Fibroblast of skin of right quadriceps (primary cell): ENCODE measurements at places on chromosomes 13 and 19.
A peak's percentile ranks its signal among the peaks of the same experiment; 100 is the strongest.

DNA sequence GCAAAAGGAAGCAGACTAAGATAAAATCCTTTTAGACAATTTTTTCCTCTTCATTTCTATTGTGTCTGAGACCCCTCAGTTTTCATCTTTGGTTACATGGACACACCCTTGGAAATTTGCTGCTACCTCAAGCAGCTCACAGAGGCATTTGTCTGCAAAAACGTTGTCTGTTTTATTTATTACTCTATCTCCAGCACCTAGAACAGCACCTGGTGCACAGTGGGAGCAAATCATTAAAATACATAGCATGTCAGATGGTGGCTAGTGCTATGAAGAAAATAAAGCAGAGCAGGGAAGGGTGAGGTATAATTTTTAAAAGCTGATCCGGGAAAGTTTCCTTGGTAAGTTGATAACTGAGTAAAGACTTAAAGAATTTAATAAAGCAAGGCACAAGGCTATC lies 14.3 kb upstream of the FAM124A start:
- DNase-seq, result no peak

DNA sequence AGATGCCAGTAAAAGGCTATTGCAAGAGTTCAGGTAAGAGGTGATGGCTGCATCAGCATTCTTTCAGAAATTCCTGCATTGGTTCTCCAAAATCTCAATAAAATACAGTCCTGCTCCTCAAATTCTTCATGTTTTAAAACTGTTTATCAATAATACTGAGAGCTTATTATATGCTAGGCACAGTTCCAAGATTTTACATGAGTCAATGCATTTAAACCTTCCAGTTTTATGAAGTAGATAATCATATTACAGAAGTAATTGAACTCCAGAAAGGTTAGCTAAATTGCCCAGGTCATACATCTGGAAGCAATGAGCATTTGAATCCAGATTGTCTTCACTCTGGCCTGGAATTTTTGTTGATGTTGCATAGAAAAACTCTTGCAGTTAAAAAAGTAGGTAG lies 282.9 kb upstream of the SLITRK6 start:
- DNase-seq, result no peak

GRCh38 chr13:108924134-108924533 lies 294.7 kb downstream of the MYO16 start:
- no peak for DNase-seq

DNA sequence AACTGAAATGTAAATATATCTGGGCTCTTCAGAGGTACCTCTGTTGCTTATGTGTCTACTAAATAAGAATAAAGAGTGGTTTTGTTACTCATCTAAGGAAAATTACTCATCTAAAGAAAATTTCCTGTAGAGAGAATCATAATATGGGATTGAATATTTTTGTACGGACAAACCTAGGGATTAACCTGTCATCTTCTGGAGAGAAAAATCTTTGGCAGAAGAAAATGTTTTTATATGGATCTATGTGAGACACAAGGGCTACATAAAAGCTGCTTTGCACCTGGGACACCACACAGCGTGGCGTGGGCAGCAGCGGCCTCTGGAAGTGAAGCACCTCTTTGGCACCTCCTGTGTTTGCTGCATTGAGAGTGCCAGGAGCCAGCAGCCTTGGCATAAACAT lies 242.9 kb upstream of the DACH1 start:
- DNase-seq, result peak; percentile 18

- DNase-seq, result no peak
Measured at GRCh38 chr13:40340368-40341095, 325.9 kb downstream of the FOXO1 start.

DNA sequence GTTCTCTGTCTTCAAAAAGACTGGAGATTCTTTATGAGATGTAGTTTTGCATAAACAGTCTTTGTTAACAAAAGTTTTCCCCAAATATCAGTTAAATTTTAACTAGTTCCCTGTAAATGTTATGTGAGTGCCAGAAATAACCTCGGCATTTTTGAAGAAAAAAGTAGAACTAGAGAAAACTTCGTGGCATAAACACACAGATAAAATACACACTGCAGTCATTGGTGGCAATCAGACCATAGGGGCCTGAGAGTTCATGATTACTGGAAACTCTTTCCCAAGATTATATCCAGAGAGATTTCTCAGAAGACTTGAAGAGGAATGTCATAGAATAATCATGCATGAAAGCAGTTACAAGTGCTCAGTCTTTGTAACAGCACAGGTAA lies 190.0 kb downstream of the MZT1 start:
- no peak for DNase-seq

GRCh38 chr13:50365408-50366391 lies 350.5 kb downstream of the KCNRG start:
- no peak for DNase-seq

- no peak for DNase-seq
Measured at GRCh38 chr13:21942061-21942460, 271.2 kb downstream of the FGF9 start.

- DNase-seq, result no peak
Measured at GRCh38 chr13:36696410-36697010, 22.7 kb downstream of the SERTM1 start.

- DNase-seq, result no peak
Measured at GRCh38 chr13:57633141-57633949, 1.8 kb downstream of the PCDH17 start.

- no peak for DNase-seq
Measured at GRCh38 chr13:99351772-99352171, 44.6 kb upstream of the GPR183 start.

GRCh38 chr13:69619651-69620050 lies 488.0 kb upstream of the ATXN8OS start:
- DNase-seq, result no peak

GRCh38 chr13:85249151-85249550 lies 550.1 kb downstream of the SLITRK6 start:
- no peak for DNase-seq

DNA sequence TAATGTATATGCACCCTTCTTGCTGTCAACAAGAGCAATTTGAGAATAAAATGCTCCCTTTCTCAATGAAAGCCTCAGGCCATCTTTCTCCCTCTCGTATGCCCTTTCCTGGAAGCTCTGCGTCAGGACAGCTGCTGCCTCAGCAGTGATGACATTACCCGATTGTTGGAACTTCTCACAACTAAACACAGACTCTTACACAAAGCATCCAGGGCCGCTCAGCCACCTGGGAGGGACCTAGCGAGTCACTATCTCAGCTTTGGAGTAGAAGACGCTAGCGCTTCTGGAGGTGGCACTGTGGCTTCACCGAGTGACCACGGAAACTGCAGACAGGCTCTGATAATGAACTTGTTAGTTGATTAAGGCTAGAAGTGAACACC lies 153.2 kb upstream of the SOX1 start:
- no peak for DNase-seq

DNA sequence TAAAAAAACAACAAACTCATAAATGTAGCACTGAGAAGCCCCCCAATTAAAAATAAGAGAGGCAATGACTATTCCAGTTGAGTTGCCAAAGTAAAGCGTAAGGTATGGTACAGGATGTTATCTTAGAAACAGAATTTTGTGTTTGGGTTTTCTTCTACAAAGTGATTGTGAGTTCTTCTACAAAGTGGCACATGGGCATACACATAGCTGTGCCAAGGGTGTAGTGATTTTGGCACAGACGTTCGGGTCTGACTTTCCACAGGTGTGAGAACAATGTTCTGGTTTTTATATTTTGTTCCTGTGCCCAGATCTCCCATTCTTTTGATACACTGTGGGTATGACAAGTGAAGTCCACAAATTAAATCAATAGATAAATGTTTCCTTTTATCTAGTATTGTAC lies 190.1 kb upstream of the CSNK1A1L start:
- DNase-seq, result no peak

GRCh38 chr13:89577301-89577700 lies 1770.2 kb upstream of the MIR17HG start:
- DNase-seq, result no peak

- DNase-seq, result no peak
Measured at GRCh38 chr19:21604351-21604926, 99.0 kb downstream of the ZNF429 start.

GRCh38 chr19:30310602-30311263 lies 61.5 kb upstream of the ZNF536 start:
- no peak for DNase-seq

DNA sequence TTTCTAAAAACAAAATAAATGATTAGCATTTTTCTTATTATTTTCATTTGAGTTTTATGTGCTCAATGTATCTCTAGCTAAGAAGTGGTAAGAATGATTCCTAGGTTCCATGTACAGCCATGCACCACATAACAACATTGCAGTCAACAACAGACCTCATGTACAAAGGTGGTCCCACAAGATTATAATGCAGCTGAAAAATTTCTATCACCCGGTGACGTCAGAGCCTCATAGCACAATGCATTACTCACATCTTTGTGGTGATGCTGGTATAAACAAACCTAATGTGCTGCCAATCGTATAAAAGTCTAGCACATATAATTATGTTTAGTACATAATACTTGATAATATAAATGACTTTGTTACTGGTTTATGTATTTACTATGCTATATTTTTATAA lies 120.5 kb downstream of the SLC7A1 start:
- DNase-seq, result peak; percentile 92

DNA sequence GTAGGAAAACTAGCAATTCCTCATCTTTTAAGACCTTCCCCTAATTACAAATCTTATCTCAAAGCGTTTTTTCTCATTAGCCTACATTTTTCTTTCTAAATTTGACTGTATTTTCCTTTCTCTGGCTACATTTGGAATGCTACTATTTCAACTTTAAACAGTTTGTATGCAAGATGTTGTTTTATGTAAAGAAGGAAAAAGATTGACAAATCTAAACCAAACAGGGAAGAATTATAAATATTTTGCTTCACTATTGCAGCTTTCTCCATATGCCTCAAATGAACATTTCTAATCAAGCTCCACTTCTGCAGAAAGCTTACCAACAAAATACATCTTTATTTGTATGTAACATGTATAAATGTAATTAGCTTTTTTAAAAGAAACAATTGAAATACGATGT lies 156.2 kb downstream of the MZT1 start:
- DNase-seq, result no peak

DNA sequence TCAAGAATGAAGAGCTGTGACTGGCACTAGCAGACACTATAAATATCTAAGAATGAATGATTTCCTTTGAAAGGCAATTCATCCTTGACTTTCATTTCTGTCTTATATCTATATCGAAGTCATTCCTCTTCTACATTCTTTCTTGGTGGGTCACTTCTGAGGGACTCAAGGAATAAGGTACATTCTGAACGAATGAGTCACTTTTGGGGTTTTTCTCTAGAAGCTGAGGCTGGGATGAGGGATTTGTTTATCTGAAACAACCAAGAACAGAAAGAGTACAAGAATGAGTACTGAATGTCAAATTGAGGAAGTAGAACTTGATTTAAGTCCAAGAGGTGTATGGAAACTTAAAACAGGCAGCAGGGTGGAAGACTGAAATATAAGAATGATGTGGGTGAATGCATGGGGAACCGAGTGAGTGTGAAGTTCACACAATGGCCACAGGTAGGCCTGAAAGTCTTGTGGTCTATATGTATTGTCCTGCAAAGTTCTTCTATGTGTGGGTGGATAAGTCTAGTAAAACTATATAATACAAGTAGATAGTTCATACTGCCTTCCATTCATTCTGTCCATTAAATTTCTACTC lies 343.9 kb downstream of the OXGR1 start:
- peak; percentile 81 for DNase-seq
